ENCODE measurements at places on chromosomes 4 and X.
A peak's percentile ranks its signal among the peaks of the same experiment; 100 is the strongest.

- no peak for DNase-seq
Observed at GRCh38 chr4:12393631-12394262, 965.1 kb upstream of the HS3ST1 start.

DNA sequence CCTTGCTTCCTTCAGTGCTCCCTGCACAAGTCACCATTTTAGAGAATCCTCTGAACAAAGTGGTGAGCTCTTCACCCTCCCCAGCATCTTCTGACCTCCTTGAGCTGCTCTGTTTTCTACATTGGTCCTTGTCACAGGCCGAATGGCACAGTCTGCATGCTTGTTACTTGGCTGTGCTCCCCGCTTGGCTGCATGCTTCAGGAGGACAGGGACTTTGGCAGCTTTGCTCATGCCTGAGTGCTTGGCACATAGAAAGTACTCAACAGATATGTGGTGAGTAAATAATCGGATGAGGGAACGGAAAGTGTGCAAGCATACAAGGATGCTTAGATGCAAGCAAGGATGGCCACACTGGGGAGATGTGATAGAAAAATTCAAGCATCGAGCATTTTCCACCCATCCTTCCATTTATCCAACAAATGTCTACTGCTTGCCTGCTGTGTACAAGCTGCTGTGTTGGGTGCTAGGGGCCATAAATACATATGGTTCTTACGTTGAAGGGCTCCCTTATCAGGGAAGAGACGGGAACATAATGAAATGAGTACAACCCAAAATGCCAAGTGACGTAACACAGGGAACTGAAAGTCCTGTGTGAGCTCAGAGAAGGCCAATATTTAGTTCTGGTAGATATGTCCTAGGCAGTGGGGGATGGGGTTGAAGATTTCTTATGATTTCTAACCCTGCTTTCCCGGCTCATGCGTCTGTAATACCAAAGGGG, 31.2 kb downstream of the SLC2A9 start:
- DNase-seq = no peak

- peak; percentile 40 for DNase-seq
Observed at GRCh38 chr4:47839259-47839658, 1.4 kb upstream of the CORIN start.

DNA sequence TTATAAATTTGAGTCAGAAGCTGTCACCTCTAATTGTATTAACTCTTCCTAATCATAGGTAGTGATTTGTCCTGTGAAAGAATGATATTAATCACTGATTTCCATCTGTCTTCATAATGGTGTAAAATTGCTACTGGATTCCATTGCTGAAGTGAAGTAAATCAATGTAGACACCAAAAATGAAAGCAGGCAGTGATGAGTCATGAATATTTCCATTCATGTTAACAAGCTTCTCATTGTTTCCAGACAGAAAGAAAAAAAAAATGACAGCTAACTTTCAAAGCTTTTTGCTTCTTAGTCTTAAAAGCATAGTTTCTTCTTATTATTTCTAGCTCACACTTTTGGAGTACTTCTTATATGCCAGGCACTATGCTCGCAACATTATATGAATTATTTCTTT, 21.5 kb downstream of the FAM114A1 start:
- no peak for DNase-seq

- no peak for DNase-seq
Observed at GRCh38 chr4:83839615-83840014, 303.7 kb downstream of the GPAT3 start.

DNA sequence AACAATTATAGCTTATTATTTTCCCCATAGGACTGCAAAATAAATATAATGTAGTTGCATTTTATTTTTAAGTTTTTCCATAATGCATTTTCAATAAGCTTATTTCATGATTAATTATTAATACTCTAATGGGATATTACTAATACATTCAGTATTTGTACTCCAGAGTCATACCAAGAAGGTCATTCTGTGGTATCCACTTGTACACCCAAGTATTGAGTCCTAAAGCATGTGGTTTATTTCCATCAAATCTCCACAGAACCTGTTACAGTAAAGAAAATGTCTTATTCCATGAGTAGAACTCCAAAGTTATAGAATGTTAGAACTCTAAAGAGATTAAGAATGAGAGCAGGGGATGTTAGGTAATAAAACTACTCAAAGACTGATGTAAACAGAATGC, 30.6 kb downstream of the UGT2A3 start:
- no peak for DNase-seq

GRCh38 chrX:3066555-3066954, 25.3 kb downstream of the ARSF start:
- no peak for DNase-seq

GRCh38 chrX:121216641-121217374, 169.4 kb downstream of the GLUD2 start:
- no peak for DNase-seq

DNA sequence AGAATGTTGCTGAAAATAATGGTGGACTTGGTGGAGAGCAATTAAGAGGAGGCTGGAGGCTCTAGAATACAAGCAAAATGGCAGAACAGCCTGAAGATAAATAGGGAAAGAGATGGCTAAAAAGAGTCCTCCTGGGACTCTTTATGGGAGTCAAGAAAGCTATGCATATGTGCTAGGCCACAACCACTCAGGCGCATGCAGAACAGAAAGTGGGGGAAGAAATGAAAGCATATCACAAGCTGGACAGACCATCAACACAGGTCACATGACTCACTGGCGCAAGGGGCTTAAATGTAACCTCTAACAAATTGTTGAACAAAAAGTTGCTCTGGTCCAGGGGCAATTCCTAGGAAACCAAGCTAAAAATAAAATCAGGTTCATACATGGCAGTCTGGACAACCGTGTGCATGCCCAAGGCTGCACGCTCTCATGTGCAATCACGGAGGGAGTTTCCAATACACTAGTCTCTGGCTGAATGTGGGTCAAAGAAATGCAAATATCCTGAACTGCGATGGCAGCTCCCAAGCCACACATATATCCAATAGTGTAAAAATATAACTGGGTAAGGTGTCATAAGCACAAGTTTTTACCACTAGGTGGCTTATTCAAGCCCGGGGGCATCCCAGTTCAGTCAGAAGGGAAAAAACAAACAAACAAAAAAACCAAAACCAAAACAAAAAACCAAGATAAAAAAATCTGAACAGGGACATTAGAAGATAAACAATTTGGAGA, 45.4 kb downstream of the ZNF711 start:
- DNase-seq = no peak

GRCh38 chrX:71366674-71367256, 608 bp downstream of the TAF1 start:
- DNase-seq = peak; percentile 31

DNA sequence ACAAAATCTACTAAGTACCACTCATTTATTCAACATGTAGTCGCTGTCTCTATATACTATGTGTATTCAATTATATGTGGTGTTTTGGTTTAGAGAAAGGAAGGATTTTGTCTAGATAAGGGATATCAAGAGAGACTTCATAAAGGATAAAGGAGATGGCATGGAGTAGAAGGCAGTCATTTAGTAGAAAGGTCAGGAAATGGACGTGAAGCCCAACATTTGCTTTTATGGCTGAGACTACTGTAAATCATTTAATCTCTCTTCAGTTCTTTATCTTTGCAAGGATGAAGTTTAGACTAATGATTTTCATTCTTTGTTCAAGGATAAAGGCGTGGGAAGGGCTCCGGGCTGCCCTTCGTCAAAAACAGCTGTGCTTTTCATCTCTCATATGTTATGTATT, 25.2 kb downstream of the IL2 start:
- no peak for DNase-seq

- no peak for DNase-seq
Observed at GRCh38 chr4:118381902-118382301, 29.1 kb upstream of the PRSS12 start.

- DNase-seq = peak; percentile 54
Observed at GRCh38 chrX:71107762-71108360, 1.3 kb upstream of the CXorf65 start.

DNA sequence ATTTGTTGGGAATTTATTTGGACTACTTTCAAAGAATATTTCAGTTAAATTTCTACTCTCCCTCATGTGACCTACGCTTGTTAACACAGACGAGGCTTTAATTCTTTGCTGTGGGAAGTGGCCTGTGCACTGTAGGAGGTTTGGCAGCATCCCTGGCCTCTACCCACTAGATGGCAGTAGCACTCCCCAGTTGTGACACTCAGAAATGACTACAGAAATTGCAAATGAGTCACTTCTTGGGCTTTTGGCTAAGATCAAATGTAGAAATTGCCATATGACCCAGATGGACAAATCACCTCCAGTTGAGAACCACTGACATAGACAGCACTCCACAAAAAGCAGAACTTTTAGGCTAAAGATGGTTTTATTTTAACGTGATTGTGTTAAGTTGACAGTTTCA, 22.1 kb downstream of the PIR start:
- peak; percentile 52 for DNase-seq

- no peak for DNase-seq
Observed at GRCh38 chr4:37594099-37594498, 92.1 kb downstream of the RELL1 start.

GRCh38 chrX:41333003-41333743, 789 bp upstream of the DDX3X start:
- DNase-seq = peak; percentile 88

DNA sequence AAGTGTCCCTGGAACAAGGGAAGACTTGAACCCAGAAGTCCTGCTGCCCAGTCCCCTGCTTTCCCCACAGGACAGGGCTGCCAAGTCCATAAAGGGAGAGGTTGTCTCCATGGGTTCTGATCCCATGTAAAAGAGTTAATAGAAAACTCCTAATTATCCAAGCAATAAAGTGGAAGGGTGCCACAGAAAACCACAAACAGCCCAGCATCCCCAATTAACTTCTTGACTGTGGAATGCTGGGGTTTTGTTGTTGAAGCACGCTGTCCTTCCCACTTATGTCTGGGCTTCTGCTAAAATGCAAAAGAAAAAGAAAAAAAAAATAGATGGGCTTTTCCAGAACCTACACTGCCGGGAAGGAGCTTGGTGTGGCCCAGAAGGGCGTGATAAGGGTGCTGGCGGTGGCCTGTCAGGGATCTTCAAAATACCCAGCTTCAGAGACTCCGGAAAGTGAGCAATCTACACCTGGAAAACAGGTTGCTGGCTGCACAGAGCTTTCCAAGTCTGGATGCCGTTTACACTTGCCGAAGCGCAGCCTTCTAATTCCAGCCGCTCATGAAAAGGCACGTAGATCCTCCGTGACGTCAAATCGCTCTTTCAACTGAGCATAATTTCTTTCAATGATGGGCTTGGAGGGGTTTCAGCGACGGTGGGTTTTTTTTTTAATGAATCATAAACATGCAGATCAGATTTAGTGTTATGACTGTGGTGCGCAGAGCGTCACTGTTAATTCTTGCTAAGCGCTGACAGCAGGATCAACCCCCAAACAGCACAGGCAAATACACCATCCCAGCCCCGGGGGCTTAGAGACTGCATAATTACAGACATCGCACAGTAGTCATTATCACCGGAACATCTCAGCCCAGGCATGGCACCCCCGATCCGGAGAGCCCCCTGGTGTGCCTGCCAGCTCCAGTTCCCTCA, 197.6 kb downstream of the BCOR start:
- DNase-seq = no peak

GRCh38 chr4:31905363-31905762, 1185.2 kb downstream of the PCDH7 start:
- no peak for DNase-seq

DNA sequence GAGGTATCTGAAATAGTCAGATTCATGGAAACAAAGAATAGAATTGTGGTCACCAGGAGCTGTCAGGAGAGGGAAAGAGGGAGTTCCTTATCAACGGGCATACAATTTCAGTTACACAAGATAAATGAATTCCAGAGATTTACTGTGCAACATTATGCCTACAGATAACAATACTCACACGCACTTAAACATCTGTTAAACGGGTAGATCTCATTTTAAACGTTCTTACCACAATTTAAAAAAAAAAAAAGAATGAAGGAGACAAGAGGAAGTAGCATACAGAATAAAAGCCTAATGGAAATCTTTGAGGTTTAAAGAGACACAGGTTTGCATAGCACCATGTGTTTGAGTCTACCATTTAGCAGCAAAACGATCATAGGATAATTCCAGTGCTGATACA, 298.0 kb downstream of the DKK2 start:
- DNase-seq = no peak

DNA sequence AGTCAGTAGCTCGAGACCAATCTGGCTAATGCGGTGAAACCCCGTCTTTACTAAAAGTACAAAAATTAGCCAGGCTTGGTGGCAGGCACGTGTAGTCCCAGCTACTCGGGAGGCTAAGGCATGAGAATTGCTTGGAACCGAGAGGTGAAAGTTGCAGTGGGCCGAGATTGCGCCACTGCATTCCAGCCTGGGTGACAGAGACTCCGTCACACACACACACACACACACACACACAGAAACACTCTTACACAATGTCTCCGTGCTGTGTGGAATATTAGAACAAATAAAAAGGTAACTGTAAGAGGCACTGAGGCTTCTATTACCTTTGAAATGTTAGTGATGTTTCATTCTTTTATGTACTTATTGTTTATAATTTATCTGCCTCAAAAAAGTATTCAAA, 326.6 kb downstream of the GPAT3 start:
- no peak for DNase-seq

Measured in CD4-positive, alpha-beta T cell treated with Interleukin-10 for 1 hour (primary cell).